ENCODE measurements at places on chromosomes 6 and 20.
A peak's percentile ranks its signal among the peaks of the same experiment; 100 is the strongest.

DNA sequence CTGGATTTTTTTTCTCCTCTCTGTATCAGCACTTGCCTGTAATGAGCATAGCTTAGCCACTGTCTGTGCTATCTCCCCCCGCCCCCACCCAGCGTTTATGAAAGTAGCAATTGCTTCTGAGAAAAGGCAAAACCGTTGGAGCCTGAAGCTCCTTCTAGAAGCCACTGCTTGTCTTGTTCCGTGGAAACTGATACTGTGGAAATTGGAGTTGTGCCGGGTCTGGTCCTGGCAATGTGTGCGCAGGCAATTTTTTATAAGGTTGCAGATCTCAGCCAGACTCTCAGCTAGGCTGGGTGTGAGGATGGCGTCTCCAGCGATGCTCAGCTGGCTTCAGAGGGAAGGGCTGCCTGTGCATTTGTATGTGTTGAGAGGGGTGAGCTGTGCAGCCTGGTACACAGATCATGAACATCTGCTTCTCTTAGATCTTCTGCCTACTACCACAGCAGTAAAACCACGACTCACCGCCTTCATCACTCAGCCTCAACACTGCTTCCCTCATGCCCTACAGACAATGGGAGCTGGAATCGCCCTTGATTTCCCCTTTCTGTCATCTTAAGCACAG, 72.4 kb upstream of the GTSF1L start:
- DNase-seq, result no peak

GRCh38 chr6:43838276-43839036, 68.4 kb downstream of the VEGFA start:
- no peak for DNase-seq

- no peak for DNase-seq
These were observed 148.0 kb downstream of the DHX35 start for GRCh38 chr20:39109933-39110818.

GRCh38 chr6:42522036-42522435, 41.8 kb upstream of the UBR2 start:
- no peak for DNase-seq

DNA sequence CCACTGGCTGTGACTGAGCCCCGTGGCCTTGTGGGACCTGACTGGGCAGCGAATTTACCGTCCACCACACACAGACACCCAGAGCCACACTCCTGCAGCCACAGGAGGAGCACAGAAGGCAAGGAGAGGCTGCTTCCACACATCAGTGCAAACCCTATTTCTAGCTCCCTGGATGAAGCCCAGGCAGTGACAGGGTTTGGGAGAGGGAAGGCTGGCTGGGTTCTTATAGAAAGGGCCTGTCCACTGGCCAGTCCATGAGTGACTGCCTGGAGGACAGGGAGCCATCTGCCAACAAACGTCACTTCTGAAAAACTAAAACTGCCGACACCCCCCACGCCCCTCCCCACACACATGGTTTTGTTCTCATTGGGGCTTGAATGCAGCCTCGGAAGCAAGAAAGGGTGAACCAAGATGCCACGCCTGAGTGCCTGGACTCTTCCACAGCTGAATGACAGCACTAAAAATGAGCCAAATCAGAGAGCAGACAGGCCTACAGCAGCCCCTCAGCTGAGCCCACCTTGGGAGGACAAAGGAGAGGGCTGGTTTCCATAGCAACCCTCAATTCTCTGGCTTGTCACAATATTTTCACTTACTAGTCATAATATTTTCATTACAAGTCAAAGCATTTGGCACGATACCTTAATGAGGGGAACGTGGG, 38.4 kb downstream of the RRBP1 start:
- DNase-seq, result no peak

GRCh38 chr6:154478021-154478700, 32.3 kb downstream of the CNKSR3 start:
- DNase-seq, result no peak

- no peak for DNase-seq
These were observed 71.9 kb downstream of the MDGA1 start for GRCh38 chr6:37625591-37626374.

- no peak for DNase-seq
These were observed 25.9 kb upstream of the APMAP start for GRCh38 chr20:25018425-25018824.

GRCh38 chr20:6769903-6770785, 2.7 kb downstream of the BMP2 start:
- DNase-seq, result no peak

DNA sequence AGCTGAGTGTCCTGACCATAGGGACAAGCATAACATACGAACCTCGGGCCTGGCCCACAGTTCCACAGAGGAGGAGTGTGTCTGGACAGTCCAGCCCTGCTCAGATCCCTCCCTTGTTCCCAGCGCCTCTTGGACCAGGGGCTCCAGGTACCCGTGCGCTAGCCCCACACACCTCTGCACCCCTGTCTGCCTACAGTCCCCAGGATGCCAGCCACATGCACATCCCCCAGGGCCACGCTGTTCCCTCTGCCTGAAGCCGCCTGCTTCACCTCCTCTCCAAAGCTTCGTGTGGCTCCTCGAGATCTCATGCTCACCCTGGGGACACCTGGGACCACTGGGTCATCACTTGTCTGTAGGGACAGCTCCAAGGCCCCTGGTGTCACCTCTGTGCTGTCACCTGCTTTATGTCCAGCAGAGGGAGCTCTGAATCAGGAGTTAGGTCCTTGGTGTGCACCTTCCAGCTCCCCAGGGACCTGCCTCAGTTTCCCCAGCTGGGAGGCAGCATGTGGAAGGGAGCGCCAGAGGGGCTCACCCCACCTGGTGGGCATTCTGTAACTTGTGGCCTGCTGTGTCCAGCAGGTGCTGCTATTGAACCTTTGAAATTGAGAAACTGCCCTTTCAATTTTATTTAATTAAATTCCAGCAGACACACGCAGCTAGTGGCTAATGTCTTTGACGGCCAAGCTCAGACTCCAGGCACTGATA, 7.3 kb upstream of the YTHDF1 start:
- no peak for DNase-seq

- no peak for DNase-seq
These were observed 3.3 kb downstream of the FAM162B start for GRCh38 chr6:116762235-116762634.

GRCh38 chr6:13614126-13614925, 809 bp upstream of the NOL7 start:
- DNase-seq, result no peak

DNA sequence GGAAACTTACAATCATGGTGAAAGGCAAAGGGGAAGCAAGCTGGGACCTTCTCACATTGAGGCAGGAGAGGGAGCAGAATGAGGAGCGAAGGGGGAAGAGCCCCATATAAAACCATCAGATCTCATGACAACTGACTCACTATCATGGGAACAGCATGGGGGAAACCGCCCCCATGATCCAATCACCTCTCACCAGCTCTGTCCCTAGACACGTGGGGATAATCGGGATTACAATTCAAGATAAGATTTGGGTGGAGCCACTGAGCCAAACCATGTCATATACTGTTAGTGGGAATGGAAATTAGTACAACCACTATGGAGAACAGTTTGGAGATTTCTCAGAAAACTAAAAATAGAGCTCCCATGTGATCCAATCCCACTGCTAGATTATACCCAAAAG, 163.7 kb downstream of the MANEA start:
- DNase-seq, result no peak

DNA sequence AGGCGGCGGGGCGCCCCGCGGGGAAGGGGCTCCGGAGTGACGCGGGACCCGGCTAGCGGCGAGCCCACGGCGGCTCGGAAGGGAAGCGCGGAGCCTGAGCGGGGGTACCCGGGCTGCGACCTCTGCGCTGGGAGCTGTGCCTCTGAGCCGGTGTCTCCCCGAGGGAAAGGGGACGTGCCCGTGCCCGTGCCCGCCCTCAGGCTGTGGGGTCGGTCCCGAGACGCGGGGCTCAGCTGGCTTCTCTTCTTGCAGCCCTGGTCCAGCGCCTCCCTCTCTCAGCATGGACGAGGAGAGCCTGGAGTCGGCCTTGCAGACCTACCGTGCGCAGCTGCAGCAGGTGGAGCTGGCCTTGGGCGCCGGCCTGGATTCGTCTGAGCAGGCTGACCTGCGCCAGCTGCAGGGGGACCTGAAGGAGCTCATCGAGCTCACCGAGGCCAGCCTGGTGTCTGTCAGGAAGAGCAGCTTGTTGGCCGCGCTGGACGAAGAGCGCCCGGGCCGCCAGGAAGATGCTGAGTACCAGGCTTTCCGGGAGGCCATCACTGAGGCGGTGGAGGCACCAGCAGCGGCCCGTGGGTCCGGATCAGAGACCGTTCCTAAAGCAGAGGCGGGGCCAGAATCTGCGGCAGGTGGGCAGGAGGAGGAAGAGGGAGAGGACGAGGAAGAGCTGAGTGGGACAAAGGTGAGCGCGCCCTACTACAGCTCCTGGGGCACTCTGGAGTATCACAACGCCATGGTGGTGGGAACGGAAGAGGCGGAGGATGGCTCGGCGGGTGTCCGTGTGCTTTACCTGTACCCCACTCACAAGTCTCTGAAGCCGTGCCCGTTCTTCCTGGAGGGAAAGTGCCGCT, 686 bp downstream of the ZGPAT start:
- DNase-seq, result no peak

DNA sequence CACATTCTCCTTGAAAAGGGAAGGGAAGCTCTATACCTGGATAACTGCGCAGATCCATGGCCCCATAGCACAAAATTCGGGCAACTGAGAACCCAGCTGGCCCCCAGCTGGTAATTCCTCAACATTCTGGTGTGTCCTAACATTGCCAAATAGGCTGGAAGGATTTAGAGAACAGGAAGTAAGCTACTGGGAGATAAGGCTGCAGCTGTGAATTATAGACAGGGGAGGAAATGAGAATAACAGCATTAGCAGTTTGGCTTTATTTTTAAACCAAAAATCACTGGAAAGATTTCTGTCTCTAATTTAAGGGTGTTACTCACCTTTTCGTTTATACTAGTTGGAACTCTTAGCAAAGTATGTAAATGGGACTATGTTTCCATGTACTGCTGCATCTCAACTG, 97.2 kb downstream of the TULP4 start:
- no peak for DNase-seq

DNA sequence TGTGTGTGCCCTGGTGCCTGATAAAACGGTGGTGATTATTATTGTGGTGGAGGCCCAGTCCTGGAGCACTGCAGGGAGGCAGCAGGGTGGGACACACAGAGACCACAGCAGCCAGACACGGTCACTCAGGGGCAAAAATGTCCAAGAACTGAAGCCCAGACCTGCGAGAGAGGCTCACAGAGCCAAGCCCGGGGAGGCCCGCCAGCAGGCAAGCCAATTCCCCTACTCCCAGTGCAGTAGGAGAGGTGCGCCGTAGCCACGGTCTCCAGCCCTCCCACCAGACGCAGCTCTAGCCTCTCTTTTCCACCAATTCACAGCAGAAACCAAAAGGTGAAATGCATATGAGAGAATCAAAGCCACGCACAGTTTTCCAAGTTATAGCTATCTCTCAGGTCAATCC, 179.4 kb upstream of the TAB2 start:
- no peak for DNase-seq

DNA sequence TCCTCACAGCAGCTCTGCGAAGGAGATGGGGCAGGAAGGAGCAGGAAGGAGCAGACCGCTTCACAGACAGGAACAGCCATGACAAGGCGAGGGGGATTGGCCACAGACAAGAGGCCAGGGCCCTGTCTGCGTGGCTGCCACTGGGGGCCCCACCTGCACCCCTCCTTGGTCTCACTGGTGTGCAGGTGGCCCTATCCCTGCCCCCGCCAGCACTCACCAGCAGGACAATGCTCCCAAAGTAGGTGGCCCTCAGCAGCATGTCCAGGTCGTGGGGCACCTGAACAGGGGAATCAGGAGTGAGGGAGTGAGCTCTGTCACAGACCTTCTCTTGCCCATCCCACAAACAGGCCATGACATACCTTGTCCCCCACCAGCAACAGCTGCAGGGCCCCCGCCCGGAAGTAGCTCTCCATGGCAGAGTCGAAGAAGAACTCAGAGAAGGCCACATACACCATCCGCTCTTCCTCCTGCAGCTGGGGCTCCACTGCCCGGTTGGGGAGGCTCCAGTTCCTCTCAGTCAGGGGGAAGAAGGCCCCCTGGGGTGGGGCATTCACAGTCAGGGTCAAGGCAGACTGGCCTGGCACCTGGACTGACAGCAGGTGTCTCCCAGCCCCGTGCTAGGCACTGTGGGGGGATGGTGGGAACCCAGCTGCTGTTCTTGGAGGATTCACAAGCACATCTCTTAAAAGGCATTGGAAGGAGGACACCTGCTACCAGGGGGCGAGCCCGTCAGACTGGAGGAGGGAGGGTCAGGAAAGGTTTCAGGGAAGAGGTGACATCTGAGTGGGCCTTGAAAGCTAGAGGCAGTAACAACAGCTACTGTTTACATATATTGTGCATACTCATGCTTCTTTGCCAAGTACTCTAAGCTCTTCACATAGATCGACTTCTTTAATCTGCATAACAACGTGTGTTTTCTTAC, 7.1 kb downstream of the PLTP start:
- DNase-seq, result no peak

GRCh38 chr6:27078734-27079357, 168.7 kb upstream of the PRSS16 start:
- peak; percentile 62 for DNase-seq

GRCh38 chr6:25061289-25061936, 125.7 kb upstream of the RIPOR2 start:
- no peak for DNase-seq

DNA sequence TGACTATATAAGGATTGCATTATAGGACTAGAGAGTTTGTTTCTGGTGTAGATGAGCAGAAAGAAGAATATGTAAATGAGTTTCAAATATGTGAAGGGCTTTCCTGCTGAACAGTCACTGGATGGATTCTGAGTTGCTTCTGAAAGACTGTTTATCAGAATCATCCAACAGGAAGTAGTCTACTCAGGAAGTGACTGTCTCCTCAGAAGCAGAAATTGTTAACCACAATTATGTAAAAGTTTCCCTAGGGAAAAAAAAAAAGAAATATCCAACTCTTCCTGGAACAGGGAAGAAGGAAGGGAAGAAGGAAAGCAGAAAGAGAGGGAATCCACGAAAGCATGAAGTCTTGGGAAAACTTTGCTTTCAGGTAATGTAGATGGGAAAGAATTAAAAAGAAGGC, 138.9 kb downstream of the TENT5A start:
- no peak for DNase-seq

DNA sequence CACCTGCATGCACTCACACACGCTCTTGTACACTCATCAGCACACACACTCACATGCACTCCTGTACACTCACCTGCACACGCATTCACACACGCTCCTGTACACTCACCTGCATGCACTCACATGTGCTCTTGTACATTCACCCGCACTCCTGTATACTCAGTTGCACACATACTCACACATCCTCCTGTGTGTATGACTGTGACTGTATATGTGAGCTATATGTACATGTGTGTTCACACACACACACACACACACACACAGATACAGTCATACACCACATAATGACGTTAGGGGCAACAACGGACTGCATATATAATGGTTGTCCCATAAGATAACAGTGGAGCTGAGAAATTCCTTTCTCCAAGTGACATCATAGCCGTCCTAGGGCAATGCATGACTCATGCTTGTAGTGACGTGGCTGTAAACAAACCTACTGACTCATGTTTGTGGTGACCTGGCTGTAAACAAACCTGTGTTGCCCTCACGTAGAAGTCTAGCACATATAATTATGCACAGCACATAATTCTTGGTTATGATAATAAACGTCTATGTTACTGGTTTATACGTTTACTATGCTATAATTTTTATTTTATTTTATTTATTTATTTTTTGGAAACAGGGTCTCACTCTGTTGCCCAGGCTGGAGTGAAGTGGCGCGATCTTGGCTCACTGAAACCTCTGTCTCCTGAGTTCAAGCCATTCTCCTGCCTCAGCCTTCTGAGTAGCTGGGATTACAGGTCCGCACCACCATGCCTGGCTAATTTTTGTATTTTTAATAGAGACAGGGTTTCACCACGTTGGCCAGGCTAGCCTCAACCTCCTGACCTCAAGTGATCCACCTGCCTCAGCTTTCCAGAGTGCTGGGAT, 22.8 kb upstream of the TAF4 start:
- no peak for DNase-seq

Data from NCI-H2081 treated with DMSO at 0.1 percent for 48 hours (cell line).